Myometrial cell (primary cell): ENCODE measurements at places on chromosomes 5 and 9. TPM values are rescaled to one million over a fixed set of nuclear protein-coding genes. Genes with fewer than 3 reads are reported as not detected.

The ADRA1B gene
- total RNA-seq = under 0.01 TPM in 1 of 2 replicates, not detected in the other

The KCNIP1 gene
- not detected in 2 replicates for total RNA-seq

The CD274 gene
- total RNA-seq = 3.0 and 4.3 TPM in 2 replicates

The PCDHGA8 gene
- total RNA-seq = 0.71 and 0.86 TPM in 2 replicates

The SPINK5 gene
- total RNA-seq = not detected in 2 replicates

The PPIC gene
- total RNA-seq = 37.5 and 39.9 TPM in 2 replicates

The PCDHB7 gene
- under 0.01 and 1.4 TPM in 2 replicates for total RNA-seq

The ADGRD2 gene
- not detected in 2 replicates for total RNA-seq

The FOXI1 gene
- total RNA-seq = not detected in 2 replicates

The PCDHAC1 gene
- not detected in 2 replicates for total RNA-seq

The PCDHB12 gene
- total RNA-seq = not detected in 2 replicates

The ORM2 gene
- not detected in 2 replicates for total RNA-seq

The PCDHA4 gene
- 0.35 TPM in 1 of 2 replicates, not detected in the other for total RNA-seq

The NEUROG1 gene
- total RNA-seq = not detected in 2 replicates

The MRPS27 gene
- total RNA-seq = 73.8 and 88.4 TPM in 2 replicates

The PCDHGA3 gene
- total RNA-seq = 0.18 TPM in 1 of 2 replicates, not detected in the other

The SLC46A2 gene
- not detected in 2 replicates for total RNA-seq

The PCDHGB1 gene
- total RNA-seq = 0.35 TPM in 1 of 2 replicates, not detected in the other

The NDUFS6 gene
- total RNA-seq = 56.7 and 66.0 TPM in 2 replicates

The SH3GL2 gene
- not detected in 2 replicates for total RNA-seq

The CMYA5 gene
- 0.58 and 0.89 TPM in 2 replicates for total RNA-seq

The ADAMTSL1 gene
- total RNA-seq = 55.4 and 85.4 TPM in 2 replicates

The SH3PXD2B gene
- total RNA-seq = 16.7 and 19.8 TPM in 2 replicates

The MED7 gene
- total RNA-seq = 12.4 and 18.2 TPM in 2 replicates

The TCF7 gene
- 2.6 and 3.0 TPM in 2 replicates for total RNA-seq

The CCL28 gene
- 0.71 and 0.86 TPM in 2 replicates for total RNA-seq

The SOX30 gene
- 0.71 TPM in 1 of 2 replicates, not detected in the other for total RNA-seq

The EQTN gene
- not detected in 2 replicates for total RNA-seq

The SMIM32 gene
- total RNA-seq = not detected in 2 replicates

The NRARP gene
- total RNA-seq = 0.18 TPM in 1 of 2 replicates, not detected in the other

The OR4F3 gene
- not detected in 2 replicates for total RNA-seq

The MZB1 gene
- 0.29 TPM in 1 of 2 replicates, not detected in the other for total RNA-seq

The DPH7 gene
- total RNA-seq = 17.6 and 18.3 TPM in 2 replicates

The PIP5KL1 gene
- total RNA-seq = 0.71 and 1.2 TPM in 2 replicates

The CCDC180 gene
- 0.29 and 0.35 TPM in 2 replicates for total RNA-seq

The RELL2 gene
- total RNA-seq = 3.5 and 6.2 TPM in 2 replicates

The GFRA3 gene
- not detected in 2 replicates for total RNA-seq

The OBP2B gene
- not detected in 2 replicates for total RNA-seq

The RLN2 gene
- total RNA-seq = 0.18 TPM in 1 of 2 replicates, not detected in the other

The ALAD gene
- 16.1 and 16.7 TPM in 2 replicates for total RNA-seq

The SLC6A19 gene
- total RNA-seq = not detected in 2 replicates

The POLR3G gene
- 14.1 and 26.9 TPM in 2 replicates for total RNA-seq
